Thymus (tissue), 14 donors: ENCODE measurements at places on chromosomes 11 and 22. TPM values are rescaled to one million over a fixed set of nuclear protein-coding genes. Genes with fewer than 3 reads are reported as not detected.
A peak's percentile ranks its signal among the peaks of the same experiment; 100 is the strongest.

Gene HEPN1
- total RNA-seq, result not detected

- H3K27me3 ChIP-seq, result no peaks in the 10 kb centered on the region
- no peak for DNase-seq
- no peaks in the 10 kb centered on the region for H3K4me1 ChIP-seq
- no peaks in the 10 kb centered on the region for H3K36me3 ChIP-seq
- no peak overlapping the region for H3K27ac ChIP-seq
- no peak overlapping the region for H3K4me3 ChIP-seq
Observed at GRCh38 chr22:44207173-44207980, 26.7 kb downstream of the PARVG start.

GRCh38 chr22:20150381-20151275 is at the start of gene CCDC188:
CCDC188 (minus strand) TSS chr22:20151055; CDS start chr22:20150986, 69 bp downstream.
- no peak within 1 kb of the TSS for H3K4me3 ChIP-seq
- no peaks in the 10 kb centered on the region for H3K27me3 ChIP-seq
- no peak within 1 kb of the TSS for H3K27ac ChIP-seq
- H3K36me3 ChIP-seq, result peaks cover 3% of the 10 kb centered on the region
- H3K4me1 ChIP-seq, result no peaks in the 10 kb centered on the region

GRCh38 chr11:29482510-29482909 is 534.3 kb downstream of the KCNA4 start:
- H3K27me3 ChIP-seq, result no peaks in the 10 kb centered on the region
- H3K4me1 ChIP-seq, result no peaks in the 10 kb centered on the region
- no peak overlapping the region for H3K27ac ChIP-seq
- H3K4me3 ChIP-seq, result no peak overlapping the region

DNA sequence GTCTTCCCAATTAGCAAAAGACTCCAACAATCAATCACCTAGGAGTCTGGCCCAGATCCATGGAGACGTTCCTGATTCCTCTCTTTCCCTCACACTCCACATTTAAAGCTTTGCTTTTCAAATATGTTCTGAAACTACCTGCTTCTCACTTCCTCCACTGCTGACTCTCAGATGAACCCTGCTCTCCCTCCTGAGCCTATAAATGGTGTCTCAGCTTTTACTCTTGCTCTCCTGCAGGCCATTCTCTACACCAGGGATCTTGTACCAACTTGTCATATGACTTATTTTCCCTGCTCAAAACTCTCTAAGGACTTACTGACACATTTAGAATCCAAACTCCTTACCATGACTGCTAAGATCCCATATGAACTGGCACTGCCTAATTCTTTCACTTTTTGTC is 138.4 kb upstream of the DDI1 start:
- no peak overlapping the region for H3K27ac ChIP-seq
- no peaks in the 10 kb centered on the region for H3K27me3 ChIP-seq
- no peaks in the 10 kb centered on the region for H3K4me1 ChIP-seq

- H3K27ac ChIP-seq, result peak overlapping the region; percentile 48
- H3K4me1 ChIP-seq, result peaks cover 45% of the 10 kb centered on the region
- peaks cover 34% of the 10 kb centered on the region for H3K36me3 ChIP-seq
- no peaks in the 10 kb centered on the region for H3K27me3 ChIP-seq
- DNase-seq, result no peak
Observed at GRCh38 chr11:74005721-74006517, 3.0 kb downstream of the UCP3 start.

DNA sequence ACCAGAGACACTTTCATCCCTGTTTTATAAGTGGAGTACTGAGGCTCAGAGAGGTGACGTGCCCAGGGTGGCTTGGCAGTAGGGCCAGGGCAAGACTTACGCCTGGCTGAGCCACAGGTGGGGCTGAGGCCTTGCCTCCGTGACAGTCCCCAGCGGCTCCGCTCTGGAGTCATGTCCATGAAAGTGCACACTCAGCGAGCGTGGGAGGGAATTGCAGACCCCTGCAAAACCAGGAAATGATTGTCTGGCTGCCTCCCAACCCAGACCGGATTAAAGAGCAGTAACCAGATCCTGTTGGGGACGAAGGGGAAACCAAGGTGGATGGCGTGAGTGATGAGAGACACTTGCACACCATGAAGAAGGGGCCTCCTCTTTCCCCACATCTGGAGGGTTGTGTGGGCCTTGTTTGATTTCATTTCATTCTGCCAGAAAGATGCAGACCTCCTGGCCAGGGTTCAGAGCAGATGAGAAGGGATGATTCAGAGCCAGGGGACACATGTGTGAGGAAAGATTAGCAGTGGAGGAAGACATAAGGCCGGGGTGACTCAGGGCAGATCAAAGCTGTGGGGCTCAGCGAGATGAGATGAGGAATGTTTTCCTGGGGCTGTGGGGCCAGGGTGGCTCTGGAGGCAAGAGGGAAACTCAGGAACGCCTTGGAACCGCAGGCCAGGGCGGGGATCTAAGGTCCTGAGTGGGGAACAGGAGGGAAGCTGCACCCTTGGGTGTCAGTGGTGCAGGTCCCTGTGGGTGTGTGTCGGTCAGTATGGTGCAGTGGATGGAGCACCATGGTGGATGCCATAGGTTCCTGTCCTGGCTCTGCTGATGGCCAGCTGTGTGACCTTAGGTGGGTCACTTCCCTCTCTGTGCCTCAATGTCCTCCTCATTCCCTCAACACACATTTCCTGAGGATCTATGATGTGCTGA is 29.9 kb upstream of the LRRC32 start:
- no peak for DNase-seq
- H3K4me1 ChIP-seq, result no peaks in the 10 kb centered on the region
- no peak overlapping the region for H3K27ac ChIP-seq
- H3K27me3 ChIP-seq, result no peaks in the 10 kb centered on the region
- no peak overlapping the region for H3K4me3 ChIP-seq
- no peaks in the 10 kb centered on the region for H3K36me3 ChIP-seq

Gene PNPLA5
- not detected for total RNA-seq

Gene HOATZ
- total RNA-seq, result 0.19 TPM

Gene GALNT18
- 7.9 TPM for total RNA-seq

DNA sequence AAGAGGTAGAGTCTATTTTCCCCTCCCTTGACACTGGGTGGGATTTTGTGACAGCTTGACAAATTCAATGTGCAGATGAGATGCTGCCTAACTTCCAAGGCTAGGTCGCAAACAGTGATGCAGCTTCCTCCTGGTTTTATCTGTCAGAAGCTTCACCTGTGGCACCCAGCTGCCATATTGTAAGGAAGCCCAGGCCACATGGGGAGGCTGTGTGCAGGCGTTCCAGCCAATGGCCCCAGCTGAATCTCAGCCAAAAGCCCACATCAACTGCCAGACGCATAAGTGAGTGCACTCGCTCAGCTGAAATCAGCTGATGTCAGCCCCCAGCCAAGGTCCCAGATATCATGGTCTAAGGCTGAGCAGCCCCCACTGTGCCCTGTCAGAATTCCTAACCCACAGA is 24.8 kb upstream of the LINC01488 start:
- no peak for DNase-seq
- H3K36me3 ChIP-seq, result no peaks in the 10 kb centered on the region
- H3K4me3 ChIP-seq, result no peak overlapping the region
- no peaks in the 10 kb centered on the region for H3K27me3 ChIP-seq
- H3K27ac ChIP-seq, result no peak overlapping the region
- H3K4me1 ChIP-seq, result no peaks in the 10 kb centered on the region

GRCh38 chr11:123484448-123484847 is 54.4 kb downstream of the GRAMD1B start:
- H3K27me3 ChIP-seq, result no peaks in the 10 kb centered on the region
- no peaks in the 10 kb centered on the region for H3K36me3 ChIP-seq
- no peak for DNase-seq
- peaks cover 51% of the 10 kb centered on the region for H3K4me1 ChIP-seq
- H3K27ac ChIP-seq, result no peak overlapping the region
- H3K4me3 ChIP-seq, result no peak overlapping the region

DNA sequence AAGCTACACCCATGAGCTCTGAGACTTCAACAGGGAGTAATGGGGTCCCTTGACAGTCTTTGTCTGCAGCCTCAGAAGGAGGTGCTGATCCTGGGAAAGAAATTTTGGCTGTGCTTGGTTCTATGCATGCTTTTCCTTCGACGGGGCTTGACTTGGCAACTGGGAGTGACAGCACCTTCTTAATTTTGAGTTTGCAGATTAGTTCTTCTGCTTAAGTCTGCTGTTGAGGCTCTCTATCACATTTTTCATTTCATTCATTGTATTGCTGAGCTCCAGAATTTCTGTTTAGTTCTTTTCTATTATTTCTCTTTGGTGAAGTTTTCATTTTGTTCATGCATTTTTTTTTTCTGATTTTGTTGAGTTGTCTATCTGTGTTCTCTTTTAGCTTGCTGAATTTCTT is 125.6 kb downstream of the SNX19 start:
- H3K36me3 ChIP-seq, result no peaks in the 10 kb centered on the region
- H3K4me1 ChIP-seq, result no peaks in the 10 kb centered on the region
- H3K4me3 ChIP-seq, result no peak overlapping the region
- H3K27me3 ChIP-seq, result no peaks in the 10 kb centered on the region
- DNase-seq, result no peak
- H3K27ac ChIP-seq, result no peak overlapping the region

- H3K36me3 ChIP-seq, result no peaks in the 10 kb centered on the region
- no peak for DNase-seq
- H3K4me1 ChIP-seq, result peaks cover 19% of the 10 kb centered on the region
- no peaks in the 10 kb centered on the region for H3K27me3 ChIP-seq
- H3K4me3 ChIP-seq, result no peak overlapping the region
- H3K27ac ChIP-seq, result no peak overlapping the region
Observed at GRCh38 chr11:111605681-111606080, 3.4 kb downstream of the SIK2 start.

DNA sequence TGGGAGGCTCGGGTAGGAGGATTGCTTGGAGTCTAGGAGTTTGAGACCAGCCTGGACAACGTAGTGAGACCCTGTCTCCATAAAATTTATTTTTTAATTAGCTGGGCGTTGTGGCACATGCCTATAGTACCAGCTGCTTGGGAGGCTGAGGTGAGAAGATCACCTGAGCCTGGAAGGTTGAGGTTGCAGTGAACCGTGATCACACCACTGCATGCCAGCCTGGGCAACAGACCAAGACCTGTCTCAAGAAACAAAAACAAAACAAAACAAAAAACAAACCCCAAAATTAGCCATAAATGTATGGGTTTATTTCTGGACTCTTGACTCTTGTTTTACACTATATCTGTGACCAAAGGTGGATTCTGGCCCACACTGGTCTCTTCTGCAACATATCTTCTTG is 41.6 kb downstream of the EIF3F start:
- H3K36me3 ChIP-seq, result no peaks in the 10 kb centered on the region
- H3K4me3 ChIP-seq, result no peak overlapping the region
- peaks cover 31% of the 10 kb centered on the region for H3K27me3 ChIP-seq
- H3K4me1 ChIP-seq, result no peaks in the 10 kb centered on the region
- no peak overlapping the region for H3K27ac ChIP-seq

GRCh38 chr11:1935156-1936071 is 11.7 kb upstream of the MRPL23 start:
- H3K27me3 ChIP-seq, result no peaks in the 10 kb centered on the region
- H3K27ac ChIP-seq, result no peak overlapping the region
- no peak overlapping the region for H3K4me3 ChIP-seq

DNA sequence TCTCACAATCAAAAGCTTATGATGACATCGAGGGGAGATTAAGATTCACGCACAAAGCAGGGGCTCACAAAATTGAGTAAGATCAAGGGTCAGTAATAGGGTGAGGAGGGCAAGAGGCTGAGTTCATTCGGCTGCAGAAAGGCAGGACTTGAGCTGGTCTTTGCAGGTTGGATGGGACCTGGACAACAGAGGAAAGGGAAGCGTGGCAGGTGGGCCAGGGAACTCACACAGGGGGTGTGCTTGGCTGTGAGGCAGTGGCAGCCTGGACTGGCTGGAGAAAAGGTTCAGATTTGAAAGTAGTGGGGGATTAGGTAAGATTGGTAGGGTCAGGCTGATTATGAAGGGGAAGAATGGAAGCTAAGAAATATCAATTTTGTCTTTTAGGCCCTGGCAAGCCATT is 161.6 kb downstream of the PKNOX2 start:
- no peak overlapping the region for H3K27ac ChIP-seq
- H3K36me3 ChIP-seq, result no peaks in the 10 kb centered on the region
- H3K4me3 ChIP-seq, result no peak overlapping the region
- H3K27me3 ChIP-seq, result no peaks in the 10 kb centered on the region
- DNase-seq, result no peak
- H3K4me1 ChIP-seq, result no peaks in the 10 kb centered on the region

DNA sequence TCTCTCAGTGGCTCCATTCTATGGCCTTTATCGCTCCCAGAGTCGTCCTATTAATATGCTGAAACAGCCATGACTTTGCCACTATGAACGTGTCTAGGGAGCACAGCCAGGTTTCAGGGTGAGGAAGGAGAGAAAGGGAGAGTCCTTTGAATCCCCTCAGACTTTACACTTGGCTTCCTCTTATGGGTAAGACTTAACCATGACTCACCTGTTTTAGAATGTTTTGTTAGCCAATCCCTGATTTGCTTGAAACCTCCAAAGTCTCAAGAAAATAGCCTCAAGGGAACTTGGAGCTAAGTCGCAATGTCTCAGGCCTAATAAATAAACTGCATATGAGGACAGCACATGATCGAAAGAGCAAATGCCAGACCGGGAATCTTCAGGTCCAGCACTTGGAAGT is 131.2 kb upstream of the RCN1 start:
- no peaks in the 10 kb centered on the region for H3K27me3 ChIP-seq
- no peaks in the 10 kb centered on the region for H3K4me1 ChIP-seq
- DNase-seq, result no peak
- H3K27ac ChIP-seq, result no peak overlapping the region

Gene LRP4
- total RNA-seq, result 1.8 TPM

DNA sequence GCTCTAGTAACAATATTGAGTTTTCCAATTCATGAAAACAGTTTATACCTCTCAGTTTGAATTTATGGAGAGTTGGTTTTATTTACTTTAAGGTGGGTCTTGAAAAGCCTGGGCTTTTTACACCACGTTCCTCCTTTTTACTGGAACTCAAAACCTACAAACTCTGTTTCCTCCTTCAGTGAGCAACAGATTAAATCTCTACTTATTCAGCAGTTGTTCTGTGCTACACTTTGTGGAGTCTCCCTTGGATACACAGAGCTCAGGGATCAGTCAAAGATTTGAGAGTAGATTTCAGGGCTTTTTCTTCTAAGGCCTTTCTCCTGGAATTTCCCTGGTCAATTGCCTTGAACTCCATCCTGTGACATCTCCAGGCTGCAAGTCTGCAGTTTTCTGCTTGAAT is 3.5 kb downstream of the NXPE1 start:
- H3K36me3 ChIP-seq, result no peaks in the 10 kb centered on the region
- DNase-seq, result no peak
- no peaks in the 10 kb centered on the region for H3K27me3 ChIP-seq
- no peak overlapping the region for H3K4me3 ChIP-seq

Gene CFAP300
- total RNA-seq, result 0.66 TPM

GRCh38 chr11:59259047-59259446 is 46.3 kb upstream of the MPEG1 start:
- no peaks in the 10 kb centered on the region for H3K4me1 ChIP-seq
- no peak overlapping the region for H3K27ac ChIP-seq
- no peaks in the 10 kb centered on the region for H3K36me3 ChIP-seq

DNA sequence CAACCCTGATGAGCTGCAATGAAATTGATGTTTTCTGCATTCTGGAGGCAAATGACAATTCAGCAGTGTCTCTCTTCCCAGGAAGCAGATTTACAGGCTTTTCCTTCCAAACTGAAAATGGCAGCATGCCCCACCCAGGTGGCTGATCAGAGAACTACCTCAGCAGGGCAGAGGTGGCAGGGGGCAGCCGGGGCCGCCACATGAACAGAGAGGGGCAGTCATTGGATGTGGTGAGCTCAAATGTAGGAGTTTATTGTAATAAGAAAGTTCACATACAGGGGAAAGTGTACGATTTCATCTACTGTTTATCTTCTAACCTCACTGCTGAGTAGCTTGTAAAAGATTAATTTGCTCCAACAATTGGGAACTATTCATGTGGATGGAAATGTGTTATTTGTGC is 15.7 kb upstream of the PARVA start:
- no peak overlapping the region for H3K4me3 ChIP-seq
- H3K4me1 ChIP-seq, result no peaks in the 10 kb centered on the region
- peaks cover 3% of the 10 kb centered on the region for H3K27me3 ChIP-seq
- H3K36me3 ChIP-seq, result no peaks in the 10 kb centered on the region
- no peak overlapping the region for H3K27ac ChIP-seq
- DNase-seq, result no peak
